ENCODE measurements at places on chromosomes 7 and 10.

DNA sequence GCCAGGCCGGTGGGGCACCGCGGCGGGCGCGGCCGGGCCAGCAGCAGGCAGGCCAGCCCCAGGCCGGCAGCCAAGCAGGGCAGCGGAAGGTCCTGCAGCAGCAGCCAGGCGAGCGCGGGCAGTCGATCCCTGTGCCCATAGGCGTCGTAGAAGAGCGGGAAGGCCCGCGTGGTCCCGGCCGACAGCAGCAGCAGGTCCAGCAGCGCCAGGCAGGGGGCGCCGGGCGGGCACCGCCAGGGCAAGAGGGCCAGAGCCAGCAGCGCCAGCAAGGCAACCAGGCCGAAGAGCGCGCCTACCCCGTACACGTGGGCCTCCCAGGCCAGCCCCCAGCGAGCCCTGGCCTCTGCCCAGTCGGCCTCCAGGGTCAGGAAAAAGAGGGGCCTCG, 8.4 kb upstream of the RBM28 start:
- peak; percentile 14 for DNase-seq

DNA sequence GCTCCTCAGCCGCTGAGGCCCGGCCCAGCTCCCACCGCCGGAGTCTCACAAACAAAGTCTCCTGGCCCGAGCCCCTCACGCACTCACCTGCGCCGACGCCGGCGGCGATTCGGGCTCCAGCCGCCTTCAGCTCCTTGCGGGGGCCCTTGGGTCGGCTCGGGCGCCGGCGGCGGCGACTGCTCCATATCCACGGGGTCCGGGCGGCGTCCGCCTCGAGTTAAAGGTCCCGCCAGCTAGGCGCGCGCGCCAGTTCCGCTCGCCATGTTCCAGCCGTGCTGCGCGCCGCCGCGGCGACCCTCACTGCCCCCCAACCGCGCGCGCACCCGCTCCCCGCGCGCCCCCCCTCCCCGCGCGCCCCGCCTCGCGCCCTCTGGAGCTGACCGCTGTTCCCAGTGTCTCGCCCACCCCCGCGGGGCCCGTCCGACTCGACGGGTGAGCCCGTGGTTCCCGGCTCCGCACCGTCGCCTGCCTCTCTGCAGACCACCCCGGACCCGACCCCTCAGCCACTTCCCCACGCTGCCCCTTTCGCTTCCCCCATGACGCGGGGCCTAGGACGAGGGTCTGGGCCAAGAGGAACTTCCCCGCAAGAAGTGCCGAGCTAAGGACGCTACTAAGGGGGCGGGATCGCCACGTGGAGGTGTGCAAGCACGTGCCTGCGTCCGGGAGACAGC, 396.1 kb downstream of the ZNF33B start:
- DNase-seq = no peak

GRCh38 chr7:23791721-23792120, 81.7 kb downstream of the STK31 start:
- no peak for DNase-seq

- no peak for DNase-seq
Observed at GRCh38 chr10:58372607-58373441, 12.4 kb upstream of the TFAM start.
